ENCODE measurements at places on chromosomes 2 and 18. TPM values are rescaled to one million over a fixed set of nuclear protein-coding genes. Genes with fewer than 3 reads are reported as not detected.

The ACMSD gene
- total RNA-seq: not detected

The SOX11 gene
- total RNA-seq: not detected

GRCh38 chr18:79413025-79413424 is 17.3 kb downstream of the NFATC1 start:
- DNase-seq: no peak

DNA sequence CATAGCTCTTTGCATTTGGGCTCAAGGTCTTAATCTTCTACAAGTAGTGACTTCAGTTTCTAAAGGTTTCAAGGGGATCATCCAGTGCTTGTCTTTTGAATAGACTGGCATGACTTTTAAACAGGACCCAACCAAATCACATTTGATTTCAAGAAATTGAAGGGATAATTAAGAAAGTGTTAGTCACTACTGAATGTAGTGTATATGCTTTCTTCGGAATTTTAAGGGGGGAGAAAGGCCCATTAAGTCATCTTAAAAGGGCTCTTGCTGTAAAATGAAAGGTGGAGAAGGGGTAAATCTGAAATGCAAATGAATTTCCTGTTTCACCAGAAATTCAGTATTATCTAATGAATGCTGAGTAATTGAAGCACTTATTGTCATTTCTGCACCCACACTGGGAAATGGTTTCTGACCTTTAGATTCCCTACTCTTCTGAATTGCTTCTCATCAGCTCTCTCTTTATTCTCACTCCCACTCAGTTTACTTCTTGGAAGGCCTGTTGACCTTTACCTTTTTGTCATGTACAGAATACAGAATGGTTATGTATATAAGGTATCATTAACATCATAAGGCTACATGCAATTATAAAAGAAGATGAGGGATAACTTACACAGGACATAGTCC is 241.4 kb downstream of the SLC8A1 start:
- DNase-seq: no peak

- no peak for DNase-seq
Observed at GRCh38 chr2:7377916-7378569, 460.8 kb downstream of the RNF144A start.

GRCh38 chr2:37645362-37645761 is 26.1 kb downstream of the CDC42EP3 start:
- no peak for DNase-seq

DNA sequence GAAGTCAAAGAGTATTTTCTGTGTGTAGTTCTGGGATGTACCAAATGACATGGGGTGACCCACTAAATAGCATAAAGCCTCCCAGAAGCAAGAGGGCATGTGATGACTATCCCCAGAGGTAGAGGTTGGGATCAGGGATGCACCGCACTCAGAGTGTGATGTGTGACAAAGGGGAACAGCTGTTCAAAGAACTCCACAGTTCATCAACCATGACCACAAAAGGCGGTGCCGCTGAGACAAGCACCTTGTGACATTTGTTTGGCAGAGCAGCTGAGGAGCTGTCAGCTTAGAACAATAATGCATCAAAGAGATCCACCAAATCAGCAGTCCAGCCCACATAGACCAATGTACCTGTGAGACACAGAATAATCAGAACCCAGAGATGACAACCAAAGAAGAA is 81.3 kb downstream of the VWC2L start:
- no peak for DNase-seq

DNA sequence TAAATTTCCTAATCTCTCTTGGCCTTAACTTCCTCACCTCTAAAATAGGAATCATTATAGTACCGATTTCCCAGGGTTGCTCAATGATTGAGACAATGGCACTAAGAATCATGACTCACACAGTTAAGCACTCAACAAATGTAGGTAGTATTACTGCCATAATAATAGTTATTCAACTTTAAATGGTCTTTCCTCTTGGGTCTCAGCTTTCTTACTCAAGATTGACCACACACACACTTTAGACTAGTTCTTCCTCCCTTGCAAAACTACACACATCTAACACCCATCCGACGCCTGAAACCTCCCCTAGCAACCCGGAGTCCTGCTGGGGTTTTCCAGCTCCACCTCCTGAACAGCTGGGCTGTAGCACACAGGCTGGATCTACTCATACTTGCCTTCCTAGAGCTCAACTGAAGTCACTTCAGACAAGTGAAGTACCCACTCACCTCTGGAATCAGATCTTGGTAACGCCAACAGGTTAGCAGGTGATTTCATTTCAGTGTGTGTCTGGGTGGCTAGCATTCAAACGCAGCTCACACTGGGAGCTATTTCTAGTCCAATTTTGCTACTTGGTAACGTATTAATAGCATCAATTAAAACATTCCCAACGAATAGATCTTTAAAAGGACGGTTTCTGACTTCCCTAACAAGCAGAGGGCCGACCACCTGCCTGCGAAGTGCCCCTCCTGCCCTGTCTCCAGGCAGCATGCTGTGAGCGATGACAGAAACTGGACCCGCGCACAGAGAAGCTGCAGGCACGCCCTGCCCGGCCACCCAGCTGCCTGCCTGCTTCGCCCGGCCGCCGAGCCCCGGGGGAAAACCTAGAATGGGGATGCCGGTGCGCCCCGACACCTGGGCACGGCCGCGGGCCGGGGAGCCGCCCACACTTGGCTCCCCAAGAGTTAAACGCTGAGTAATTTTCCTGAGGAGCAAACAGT is 1.1 kb downstream of the UXS1 start:
- peak; percentile 18 for DNase-seq
